Thoracic aorta (tissue), 2 donors: ENCODE measurements at places on chromosomes 6 and 20. TPM values are rescaled to one million over a fixed set of nuclear protein-coding genes. Genes with fewer than 3 reads are reported as not detected.

GRCh38 chr20:38216746-38217595 is 43.6 kb downstream of the KIAA1755 start:
- no peak for DNase-seq

The ZNF512B gene
- 13.8 TPM for total RNA-seq

The DEFB129 gene
- not detected for total RNA-seq

GRCh38 chr6:83862776-83863471 is 3.4 kb downstream of the CYB5R4 start:
- DNase-seq, result no peak

- no peak for DNase-seq
Measured at GRCh38 chr6:3831761-3832530, 17.2 kb upstream of the FAM50B start.

The C6orf118 gene
- not detected for total RNA-seq

The PDE10A gene
- total RNA-seq, result 7.0 TPM

The PDCD2 gene
- total RNA-seq, result 50.1 TPM

DNA sequence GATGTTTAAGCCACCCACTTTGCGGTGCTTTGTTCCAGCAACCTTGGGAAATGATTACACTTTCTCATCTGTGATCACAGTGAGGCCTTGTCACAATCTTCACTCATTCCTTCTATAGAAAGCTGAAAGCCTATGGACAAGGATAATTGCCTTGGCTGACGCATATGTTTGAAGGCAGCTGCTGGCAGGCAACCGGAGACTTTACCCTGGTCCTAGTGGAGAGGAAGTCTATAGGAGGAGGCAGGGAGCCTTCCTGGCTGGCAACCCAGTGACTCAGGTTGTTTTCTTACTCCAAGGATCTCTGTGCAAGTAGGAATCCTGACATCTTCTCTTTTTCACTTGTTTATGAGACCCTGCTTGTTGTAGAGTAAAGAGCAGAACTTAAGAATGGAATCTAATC is 34.1 kb upstream of the ESR1 start:
- no peak for DNase-seq

The PRSS35 gene
- total RNA-seq, result 4.7 TPM
